ENCODE measurements at places on chromosomes 16 and 17.

- DNase-seq: no peak
Observed at GRCh38 chr16:86517652-86518258, 7.4 kb downstream of the FOXF1 start.

DNA sequence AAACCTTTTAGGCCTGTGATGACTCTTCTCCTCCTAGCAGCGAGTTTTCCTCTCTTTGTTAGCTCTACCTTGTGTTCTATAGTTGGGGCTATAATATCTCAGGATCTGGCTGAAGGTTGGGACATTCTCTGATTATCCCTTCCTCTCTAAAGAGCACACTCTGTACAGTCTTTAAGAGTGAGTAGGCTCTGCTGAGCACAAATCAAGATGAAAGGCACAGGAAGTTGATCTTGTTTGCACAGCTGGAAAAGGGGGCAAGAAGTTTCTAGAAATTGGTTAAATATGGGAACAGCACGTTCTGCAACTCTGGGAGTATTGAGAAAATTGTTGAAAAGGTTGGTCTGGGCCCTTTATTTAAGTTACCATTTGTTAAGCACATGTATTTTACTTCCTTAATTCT is 240.9 kb downstream of the CDH11 start:
- no peak for DNase-seq

DNA sequence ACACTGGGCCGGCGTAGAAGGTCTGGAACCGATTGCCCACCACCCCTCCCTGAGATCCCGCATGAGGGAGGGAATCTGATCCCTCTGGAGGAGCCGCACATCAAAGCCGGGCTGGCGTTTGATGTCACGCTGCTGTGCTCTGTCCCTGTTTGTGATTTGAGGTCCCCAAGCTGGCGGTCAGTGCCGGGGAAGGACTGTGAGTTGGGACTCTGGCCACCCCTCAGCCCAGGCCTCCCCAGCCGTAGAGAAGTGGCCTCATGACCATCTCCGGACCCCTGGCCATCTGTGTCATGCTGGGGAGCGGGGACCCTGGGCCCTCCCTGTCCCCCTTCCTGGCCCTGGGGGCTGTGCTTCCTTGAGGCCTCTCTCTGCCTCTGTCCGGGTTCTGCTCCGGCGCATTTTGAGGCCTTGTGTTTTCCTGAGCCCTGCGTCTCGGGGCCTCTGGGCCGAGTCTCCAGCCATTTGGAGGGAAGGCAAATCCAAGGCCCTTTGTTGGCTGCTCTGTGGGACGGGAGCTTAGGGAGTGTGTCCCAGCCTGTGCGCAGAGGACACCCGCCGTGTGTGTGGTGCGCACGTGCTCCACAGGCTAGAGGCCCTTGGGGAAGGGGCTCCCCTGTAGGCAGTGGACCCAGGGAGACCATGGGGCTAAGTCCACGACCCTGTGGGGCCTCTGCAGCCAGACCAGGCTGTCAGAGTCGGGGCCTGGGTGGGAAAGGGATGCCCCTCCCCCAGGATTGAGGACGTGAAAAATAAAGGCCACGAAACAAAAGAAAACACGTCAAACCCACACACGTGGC is 15.1 kb downstream of the ASPSCR1 start:
- no peak for DNase-seq

DNA sequence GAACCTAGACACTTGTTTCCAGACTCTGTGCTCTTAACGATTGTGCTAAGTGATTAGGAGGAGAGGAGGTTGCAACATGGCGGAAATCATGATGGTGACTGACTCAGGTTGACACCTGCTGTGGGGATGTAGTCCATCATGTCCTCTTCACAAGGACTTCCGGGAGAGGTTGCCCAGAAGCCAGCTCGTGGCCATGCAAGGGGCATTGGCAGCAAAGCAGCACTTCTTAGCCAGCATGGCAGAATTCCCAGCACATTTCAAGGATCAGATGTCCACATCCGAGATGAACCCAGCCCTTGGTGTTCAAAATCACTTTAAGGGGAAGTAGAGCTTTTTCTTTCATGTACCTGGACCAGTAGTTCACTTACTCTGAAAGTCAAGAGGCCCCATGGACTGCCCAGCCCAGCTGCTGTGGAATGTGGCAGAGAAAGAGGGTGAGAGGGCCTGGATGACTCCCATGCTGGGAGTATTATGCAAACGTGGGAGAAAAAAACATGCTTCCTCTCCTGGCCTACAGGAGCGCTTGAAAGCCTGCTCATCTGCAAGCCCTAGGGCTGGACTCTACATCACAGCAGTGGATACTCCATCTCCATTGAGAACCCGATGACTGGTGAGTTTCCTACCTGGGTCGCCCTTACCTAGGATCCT is 65.5 kb downstream of the IRX6 start:
- DNase-seq: no peak

GRCh38 chr16:35664091-35664693 is 2204.8 kb downstream of the TP53TG3F start:
- no peak for DNase-seq

DNA sequence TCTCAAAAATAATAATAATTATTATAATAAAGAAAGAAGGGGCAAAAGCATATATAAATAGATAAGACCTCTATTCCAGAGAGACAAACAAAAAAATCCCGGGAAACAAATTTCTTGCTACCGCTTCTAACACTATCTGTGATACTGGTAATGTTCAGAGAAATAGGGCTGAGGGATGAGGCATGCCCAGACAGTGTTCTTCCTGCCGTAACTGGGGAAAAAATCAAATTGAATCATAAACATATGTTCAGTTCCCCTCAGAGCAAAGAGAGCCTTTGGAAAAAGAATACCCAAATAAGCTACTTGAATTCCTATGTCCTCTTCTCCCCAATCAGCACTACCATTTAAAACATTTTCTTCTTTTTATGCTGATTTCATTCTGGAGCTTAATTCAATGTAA is 688.0 kb downstream of the KCNJ2 start:
- DNase-seq: no peak

GRCh38 chr17:2954898-2955445 is 108.4 kb downstream of the OR1D5 start:
- peak; percentile 98 for DNase-seq

DNA sequence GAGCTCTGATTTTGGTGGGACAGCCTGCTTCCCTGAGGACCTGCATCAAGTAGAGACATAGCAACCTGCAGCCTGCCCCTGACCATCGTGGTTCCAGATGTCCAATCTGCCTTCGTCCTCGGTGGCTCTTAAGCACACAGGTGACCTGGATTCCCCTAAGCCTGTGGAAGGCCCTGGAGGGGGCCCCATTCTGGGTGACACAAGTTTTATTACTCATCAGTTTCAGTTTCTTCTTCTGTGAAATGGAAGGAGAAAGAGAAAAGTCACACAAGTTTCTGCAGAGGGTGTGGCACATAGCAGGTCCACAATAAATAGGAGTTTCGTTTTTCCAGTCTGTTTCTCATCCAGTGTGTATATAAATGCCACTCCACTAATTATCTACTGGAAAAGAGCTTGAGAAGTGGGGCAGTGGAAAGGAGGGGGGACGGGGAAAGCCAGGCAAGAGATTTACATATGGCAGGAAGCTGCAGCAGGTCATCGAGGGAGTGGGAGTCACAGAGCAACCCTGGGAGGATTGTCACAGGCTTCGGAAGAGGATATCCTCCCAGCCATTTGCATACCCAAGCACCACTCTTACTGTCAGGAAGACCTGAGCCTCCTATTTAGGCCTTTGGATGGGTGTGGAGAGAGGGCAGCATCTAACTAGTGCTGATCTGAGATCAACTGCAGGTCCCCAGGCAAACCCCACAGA is 10.0 kb upstream of the NOS2 start:
- no peak for DNase-seq

DNA sequence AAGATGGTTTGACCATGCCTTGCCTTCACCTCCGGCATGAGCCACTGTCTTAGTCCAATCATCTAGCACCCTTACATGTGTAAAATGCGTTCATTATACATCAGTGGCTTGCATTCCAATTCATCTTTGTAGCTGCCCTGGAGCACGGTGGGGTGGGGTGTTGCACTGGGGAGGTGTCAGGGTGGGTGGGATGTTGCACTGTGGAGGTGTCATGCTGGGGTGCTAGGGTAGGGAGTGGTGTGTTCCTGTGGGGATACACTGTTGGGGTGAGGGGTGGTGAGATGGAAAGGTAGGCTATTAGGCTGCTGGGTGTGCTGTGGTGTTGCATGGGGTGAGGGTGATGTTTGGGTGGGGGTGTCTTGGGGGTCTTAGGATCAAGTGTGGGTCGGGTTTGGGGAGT is 47.0 kb downstream of the NLRC5 start:
- DNase-seq: no peak

DNA sequence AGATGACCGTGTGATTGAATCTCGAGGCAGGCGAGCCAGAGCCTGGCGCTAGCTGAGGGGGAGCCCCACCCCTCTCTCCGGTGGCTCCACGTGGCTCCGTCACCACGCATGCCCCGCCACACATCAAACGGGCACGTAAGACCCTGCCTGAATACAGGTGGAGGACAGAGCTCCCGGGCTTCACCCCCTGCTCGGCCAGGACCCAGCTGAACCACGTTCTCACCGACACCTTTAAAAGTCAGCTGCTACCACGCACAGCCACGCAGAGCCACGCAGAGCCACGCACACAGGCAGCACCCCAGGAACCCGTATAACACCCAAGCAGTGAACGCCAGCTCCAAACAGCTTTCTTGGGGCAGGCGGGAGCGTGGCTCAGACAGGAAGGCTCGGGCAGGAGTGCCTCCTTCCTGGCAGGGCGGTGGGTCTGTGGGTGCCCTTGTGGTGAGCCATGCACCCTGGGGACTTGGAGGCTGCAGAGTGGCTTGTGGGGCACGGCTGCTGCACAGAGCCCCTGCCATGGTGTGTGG is 4.4 kb downstream of the TMEM204 start:
- no peak for DNase-seq
